ENCODE measurements at places on chromosomes 5 and 9.

DNA sequence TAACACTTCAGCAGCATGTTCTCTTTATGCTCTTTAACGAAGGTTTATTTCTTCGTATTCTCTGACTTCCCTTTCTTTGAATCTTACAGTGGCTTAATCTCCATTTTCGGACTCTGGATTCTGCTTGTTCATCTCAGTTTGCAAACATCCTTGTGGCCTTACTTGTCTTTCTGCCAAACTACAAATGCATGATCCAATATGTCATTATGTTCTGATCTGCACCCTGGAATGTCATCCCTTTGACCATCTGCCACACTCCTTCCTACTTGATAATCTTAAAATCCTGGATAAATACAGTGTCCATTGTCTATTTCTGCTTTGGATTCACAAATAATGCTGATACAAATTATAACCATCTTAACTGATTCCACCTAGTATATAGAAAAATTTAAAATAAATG is 499.2 kb downstream of the CDH18 start:
- DNase-seq, result no peak

DNA sequence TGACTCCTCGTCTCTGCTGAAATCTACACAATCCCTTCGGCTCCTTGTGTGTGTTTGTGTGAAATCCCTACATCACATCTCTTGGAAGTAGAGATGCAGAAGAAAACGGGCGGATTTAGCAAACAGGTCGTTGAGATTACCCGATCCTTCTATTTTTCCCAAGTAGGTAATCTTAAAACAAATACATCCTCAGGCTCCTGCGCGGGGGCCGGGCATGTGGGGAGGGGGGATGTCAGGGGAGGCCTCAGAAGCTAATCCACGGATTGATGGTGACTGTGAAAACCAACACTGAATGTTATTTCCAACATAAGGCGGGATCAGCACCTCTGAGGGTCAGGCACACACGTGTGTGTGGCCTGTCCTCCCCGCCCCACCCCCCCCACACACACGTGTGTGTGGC is 137.8 kb downstream of the ROR2 start:
- DNase-seq, result no peak

DNA sequence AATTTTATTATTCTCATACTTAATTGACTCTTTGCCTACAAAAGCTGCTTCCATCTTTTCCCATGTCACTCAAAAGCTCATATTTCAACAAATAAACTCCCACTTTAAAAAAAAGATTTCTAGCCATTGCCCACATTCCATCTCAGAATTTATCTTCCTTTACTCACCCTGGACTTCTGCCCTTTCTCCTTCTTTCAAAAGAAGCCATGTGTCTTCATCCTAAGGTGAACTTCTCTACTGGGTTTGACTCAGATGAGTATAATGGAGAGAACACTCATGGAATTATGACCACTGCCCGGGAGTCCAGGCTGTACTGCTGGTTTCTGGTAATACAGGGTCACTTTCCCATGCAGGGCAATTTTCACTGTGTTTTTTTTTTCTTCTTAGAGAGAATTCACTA is 548.5 kb upstream of the ZNF462 start:
- no peak for DNase-seq

- no peak for DNase-seq
Measured at GRCh38 chr5:26649000-26649399, 389.4 kb downstream of the CDH9 start.

- DNase-seq, result no peak
Measured at GRCh38 chr9:13215791-13216554, 63.5 kb downstream of the MPDZ start.

DNA sequence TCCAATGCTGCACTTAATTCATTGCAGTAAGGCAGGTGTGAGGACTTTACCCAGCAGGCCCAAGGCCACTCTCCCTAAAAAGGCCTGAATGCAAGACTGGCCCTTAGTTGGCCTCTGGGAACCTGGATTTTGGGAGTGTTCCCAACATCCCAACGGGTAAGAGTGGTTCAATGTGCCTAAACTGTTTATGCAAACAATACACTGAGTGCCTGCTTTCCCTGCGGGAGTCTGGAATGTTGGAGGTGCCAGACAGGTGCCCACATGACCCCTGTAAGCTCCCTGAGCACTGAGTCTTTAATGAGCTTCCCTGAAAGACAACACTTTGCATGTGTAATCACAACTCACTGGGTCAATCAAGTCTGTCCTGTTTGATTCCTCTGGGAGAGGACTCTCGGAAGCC is 37.4 kb downstream of the NSUN2 start:
- DNase-seq, result no peak

GRCh38 chr5:6766604-6767093 is 53.4 kb downstream of the TENT4A start:
- DNase-seq, result no peak

DNA sequence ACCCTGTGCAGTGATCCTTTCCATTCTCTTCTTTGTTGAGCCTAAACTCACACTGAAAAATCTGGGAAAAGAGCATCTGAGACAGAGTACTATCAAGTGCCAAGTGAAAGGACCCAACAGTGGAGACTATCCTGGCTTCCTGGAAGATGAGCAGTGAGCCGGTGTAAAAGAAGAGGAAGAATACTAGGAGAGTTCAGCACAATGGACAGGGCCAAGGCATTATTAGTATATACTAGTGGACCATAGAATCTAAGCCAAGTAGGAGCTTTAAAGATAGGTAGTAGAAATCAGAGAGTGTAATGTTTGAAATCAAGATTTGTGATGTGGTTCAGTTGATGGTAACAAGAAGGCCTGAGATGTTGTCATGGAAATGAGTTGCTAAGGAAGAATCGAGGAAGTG is 140.8 kb downstream of the CAMK4 start:
- peak; percentile 13 for DNase-seq

DNA sequence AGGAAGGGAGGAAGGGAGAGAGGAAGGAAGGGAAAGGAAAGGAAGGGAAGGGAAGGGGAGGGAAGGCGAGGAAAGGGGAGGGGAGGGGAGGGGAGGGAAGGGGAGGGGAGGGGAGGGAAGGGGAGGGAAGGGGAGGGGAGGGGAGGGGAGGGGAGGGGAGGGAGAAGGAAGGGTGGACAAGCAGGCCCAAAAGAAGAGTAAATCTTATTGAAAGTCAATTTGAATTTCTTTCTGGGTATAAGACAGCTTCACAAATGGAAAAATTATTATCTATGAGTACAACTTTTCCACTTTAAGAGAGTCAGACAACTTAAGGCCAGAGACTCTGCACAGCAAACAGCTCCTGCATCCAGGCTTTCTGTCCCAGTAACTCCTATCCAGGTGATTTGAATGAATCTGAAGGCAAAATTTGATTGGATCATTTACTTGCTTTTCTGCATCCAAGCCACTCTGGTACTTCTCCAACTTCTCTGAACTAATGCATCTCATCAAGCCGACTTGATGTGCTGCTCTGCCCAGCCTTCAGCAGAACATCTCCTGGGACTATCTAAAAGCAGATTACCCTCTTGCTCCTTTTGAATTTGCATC is 363.4 kb upstream of the KIF2A start:
- no peak for DNase-seq

DNA sequence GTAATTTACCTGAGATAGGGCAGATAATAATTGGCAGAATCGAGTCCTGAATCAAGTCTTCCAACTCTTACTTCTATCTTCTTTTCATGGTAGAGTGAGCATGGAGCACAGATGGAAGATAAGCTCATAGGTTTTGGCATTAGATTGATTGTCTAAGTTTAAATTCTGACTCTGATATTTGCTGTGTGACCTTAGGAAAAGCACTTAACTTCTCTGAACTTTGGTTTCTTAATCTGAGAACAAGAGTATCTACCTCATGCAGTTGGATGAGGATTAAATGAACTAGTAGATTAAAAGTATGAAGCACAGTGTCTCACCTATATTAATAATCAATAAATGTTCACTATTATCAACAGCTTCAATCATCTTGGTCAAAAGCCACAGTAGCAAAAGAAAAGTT is 9.4 kb upstream of the ASTN2 start:
- DNase-seq, result no peak

DNA sequence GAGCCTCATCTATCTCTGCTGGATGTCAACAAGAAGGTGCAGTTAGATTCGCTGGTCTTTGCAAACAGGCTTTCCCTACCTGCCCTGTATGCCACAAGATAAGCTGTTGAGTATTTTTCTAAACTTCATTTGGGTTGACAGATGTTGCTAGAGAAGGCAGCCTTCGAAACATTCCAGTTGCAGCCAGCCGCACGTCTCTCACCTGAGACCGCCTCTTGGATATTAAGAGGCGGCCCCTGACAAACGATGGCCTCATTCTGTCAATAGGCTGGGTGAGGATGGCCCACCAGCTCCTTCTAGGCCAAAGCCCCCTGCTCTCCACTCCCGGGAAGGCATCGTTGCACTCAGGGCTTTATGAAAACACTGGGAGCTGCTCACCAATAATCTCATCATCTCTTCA is 181.6 kb downstream of the DAB2IP start:
- DNase-seq, result no peak

GRCh38 chr5:168464641-168465040 is 21.6 kb upstream of the RARS1 start:
- no peak for DNase-seq

DNA sequence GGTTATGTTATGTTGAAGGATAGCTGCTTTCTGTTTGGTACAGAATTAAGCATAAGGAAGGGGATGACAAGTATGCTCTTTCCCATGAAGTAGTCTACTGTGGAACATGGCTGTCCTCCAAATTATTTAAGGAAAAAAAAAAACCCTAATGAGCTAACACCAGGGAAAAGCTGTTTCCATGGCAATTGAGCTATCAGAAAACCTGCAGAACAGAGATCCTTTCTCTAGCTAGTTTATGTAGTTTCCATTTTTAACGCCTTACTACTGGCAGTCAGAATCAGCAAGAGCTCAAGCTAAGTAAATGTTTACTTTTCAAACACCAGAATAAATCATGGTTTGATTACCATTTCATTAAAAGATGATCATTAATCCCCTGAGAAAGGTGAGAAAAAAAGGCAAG is 287.4 kb upstream of the TARS1 start:
- no peak for DNase-seq

DNA sequence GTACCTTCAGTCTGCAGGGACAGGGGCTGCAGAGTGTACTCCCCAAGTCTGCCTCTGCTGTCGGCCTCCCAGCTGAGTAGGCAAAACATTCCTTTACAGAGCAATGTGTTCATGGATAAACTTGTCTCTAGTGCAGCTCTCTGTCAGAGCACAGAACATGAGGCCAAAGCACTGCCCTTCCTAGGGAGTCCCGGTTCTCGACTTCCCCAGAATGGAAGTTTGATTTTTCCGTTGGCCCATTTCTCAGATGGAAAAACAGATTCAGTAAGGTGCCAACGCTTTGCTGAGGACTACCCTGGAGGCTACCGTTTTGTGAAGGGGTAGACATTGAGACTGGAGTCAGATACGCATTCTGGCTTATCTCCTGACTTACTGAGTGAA is 422 bp upstream of the TRIM32 start:
- DNase-seq, result no peak

DNA sequence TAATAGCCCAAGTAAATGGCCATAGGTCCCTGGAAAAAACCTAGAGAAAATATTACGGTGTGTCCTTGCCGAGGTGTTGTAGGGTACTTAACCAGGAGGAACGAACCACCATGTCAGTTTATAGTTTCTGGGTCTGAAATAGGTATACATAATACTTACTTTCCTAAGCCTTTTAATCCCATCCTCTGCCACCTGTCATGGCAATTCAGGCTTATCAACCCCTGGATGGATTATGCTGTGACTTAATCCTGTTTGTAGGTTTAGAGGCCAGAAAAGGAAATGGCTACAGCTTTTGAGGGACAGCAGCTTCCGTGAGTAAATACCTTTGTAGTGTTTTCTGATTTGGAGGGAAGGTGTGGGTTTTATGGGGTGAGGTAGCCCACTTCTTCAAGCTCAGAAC is 89.1 kb upstream of the PTPRD start:
- no peak for DNase-seq

- DNase-seq, result no peak
Measured at GRCh38 chr5:130385656-130386055, 481.4 kb downstream of the CHSY3 start.

GRCh38 chr5:107505763-107506534 is 164.8 kb downstream of the EFNA5 start:
- no peak for DNase-seq

GRCh38 chr5:17910318-17910717 is 276.1 kb downstream of the TAF11L14 start:
- no peak for DNase-seq

DNA sequence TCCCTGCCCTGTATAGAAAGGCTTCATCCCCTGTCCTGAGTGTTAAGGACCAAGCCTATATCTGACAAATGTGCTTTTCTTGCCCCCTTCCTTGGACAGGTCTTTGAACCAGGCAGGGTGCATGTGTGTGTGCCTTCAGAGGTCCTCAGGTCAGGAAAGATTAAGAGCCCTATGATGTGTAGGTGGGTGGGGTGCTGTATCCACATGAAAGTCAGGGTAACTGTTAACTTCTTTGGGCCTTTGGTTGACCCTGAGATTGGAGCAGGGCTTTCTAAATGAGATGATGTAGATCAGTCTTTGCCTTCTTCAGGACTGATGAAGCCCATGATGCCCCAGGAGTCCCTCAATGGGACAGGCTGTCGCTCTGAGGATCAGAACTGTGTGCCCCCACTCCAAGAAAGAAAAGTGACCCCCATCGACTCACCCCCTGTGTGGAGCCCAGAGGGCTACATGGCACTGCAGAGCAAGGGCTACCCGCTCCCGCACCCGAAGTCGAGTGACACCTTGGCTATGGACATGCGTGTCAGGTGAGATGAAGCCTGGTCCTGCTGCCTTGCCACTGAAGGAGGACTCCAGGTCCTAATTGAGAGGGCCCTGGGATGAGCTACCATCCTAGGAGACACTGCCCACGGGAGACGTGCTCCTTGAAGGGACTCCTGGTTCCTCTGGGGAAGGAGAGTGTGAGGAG is 29.4 kb upstream of the POMT1 start:
- no peak for DNase-seq

DNA sequence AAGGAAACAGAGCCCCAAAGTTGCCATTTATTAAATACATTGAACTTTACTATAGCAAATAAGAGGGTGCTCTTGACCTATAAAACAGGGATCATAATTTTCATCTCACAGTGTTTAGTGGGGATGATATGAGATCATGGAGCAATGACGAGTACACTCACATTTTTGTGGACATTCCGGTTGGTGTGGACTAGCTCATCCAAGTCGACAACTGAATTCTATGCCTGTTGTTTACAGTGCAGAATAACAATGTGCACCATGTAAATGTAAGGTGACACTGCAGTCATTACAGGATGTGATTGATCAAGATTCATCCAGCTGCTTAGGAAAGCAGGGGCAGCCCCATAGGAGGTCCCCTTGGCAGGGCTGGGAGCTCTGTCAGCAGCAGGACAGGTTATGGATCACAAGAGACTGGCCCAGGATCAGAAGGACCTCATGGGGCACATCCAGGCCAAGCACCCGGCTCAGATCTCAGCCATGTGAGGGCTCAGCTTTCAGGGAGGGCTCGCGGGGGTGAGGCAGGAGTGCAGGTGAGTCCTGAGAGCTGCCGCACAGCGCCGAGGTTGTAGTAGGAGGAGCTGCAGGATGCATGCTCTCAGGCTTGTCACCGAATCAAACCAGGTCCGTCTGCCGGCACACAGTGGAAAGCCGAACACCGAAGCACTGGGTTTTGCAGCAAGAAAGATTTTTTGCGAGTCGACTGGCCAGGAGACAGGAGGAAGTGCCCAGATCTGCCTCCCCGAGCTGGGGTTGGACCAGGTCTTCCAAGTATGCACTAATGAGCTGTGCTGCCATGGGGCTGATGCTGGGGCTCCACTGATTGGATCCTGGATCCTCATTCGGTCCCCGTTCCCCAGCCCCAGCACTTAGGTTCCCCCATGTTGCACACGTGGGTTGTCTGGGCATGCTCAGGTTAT is 28.2 kb downstream of the MRPL36 start:
- DNase-seq, result no peak

GRCh38 chr5:36442796-36443195 is 141.1 kb upstream of the RANBP3L start:
- no peak for DNase-seq

Measured in stimulated activated naive CD4-positive, alpha-beta T cell (primary cell).